Bone marrow (tissue), 2 donors: ENCODE measurements at places on chromosomes 13 and 19.

DNA sequence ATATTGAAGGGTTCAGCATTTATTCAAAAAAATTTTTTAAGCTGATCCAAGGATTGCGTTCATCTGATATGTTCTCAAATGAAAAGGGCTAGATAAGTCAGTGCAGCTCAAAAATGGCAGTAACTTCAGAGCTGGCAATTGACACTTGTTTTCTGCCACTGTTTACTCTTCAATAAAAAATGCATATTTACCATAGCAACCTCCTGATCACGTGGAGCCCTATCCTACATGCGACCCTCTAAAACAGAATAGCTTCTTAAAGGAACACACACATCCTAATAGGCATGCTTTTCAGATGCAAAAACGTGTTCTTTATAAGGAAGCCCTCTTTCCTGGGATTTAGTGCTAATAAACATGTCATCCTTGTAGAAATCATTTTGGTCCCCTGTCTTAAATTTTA, 150.2 kb downstream of the ZNF536 start:
- no peak for DNase-seq

DNA sequence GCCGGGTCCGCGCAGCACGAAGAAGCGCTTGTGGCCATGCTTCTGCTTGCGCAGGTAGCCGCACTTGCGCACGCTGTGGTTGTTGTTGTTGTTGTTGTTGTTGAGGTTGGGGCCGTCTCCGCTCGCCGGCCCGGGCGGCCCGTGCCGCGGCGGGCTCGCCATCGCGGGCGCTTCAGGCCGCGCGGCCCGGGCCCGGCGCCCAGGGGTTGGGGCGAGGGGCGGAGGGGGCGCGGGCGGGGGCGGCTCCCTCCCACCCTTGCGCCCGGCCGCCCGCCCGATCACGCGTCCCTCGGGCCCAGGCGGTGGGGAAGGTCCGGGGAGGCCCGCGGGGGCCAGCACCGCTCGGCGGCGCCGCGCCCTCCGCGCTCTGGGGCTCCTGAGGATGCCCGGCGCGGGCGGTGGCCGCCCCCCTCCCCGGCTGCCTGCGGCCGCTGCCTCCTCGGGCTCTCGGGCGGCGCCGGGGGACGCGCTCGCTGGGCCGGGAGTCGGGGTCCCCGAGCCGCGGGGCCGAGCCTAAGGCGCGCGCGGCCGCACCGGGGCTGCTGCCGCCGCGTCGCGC, 412 bp downstream of the IRS2 start:
- DNase-seq, result no peak

DNA sequence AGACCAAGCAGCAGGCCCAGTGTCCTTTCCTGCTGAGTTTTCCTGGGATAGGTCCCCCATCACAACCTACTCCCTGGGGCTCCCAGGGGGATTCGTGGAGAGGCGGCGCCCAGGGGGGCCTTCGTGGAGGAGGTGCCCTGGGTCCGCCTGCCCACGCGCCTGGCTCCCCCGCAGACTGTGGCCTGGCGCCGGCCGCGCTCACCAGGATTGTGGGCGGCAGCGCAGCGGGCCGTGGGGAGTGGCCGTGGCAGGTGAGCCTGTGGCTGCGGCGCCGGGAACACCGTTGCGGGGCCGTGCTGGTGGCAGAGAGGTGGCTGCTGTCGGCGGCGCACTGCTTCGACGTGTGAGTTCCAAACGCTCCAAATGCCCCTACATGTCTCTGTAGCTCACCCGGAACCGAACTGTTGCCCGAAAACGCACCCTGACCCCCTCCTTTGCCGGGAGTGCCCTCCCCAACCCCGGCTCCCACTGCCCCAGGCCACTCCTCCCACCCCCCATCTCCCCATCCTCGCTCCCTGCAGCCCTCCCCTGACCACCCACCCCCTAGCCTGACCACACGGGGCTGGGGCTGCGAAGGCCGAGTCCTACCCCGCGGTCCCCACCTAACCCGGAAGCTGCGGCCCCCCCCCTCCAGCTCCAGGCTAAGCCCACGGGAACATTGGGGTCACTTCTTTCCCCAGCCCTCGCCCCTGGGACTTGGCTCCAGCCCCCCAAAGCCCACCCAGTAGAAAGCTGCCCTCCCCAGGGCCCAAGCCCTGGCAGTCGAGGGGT, 3.3 kb downstream of the TIMM13 start:
- DNase-seq, result no peak

DNA sequence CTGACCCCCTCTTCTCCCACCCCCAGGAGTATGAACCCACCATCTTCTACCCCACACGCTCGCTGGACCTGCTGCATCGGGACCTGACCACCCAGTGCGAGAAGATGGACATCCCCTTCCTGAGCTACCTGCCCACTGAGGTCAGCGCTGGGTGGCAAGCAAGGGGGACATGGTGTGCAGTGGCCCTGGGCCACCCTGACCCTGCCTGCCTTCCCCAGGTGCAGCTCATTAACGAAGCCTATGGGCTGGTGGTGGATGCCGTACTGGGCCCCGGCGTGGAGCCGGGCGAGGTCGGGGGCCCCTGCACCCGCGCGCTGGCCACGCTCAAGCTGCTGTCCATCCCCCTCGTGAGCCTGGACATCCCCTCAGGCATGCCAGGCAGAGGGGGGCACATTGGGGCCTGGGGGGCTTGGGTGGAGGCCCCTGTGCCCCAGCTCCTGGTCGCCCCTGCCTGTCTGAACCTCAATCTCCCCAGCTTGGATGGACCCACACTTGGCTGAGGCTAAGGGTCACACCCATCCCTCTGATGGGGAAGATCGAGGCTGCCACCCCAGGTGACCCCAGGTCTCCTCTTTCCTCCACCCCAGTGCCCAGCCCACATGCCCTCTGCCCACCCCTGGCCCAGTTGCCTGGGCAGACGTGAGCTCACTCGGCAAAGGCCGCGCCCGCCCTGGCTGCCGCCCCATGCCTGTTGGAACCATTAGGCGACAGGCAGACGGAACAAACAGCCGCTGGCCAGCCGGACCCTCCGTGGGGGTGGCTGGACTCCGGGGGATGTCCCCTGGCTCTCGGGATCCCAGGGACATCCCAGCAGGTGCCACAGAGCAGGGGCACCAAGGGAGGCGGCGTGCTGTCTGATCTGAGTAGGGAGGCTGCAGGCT, 2.5 kb upstream of the CILP2 start:
- DNase-seq, result no peak

DNA sequence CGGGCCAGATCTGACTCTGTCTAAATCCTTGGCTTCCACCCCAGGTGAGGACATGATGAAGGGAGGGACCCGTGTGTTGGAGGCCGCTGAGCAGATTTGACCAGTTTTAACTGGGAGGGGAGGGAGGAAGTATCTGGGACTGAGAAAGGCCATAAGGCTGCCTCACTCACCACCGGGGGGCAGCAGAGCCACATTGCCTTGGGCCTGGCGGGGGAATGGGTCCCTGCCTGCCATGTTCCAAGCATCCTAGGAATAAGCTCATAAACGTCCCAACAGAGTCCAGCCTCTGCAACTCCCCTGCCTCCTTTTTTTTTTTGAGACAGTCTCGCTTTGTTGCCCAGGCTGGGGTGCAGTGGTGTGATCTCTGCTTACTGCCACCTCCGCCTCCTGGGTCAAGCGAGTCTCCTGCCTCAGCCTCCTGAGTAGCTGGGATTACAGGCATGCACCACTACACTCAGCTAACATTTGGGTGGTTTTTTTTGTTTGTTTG, 15.5 kb downstream of the MAST3 start:
- DNase-seq, result peak; percentile 61

GRCh38 chr19:39470724-39471339, 9.8 kb upstream of the TIMM50 start:
- no peak for DNase-seq

GRCh38 chr19:48271531-48272151, 1.8 kb downstream of the ZNF114 start:
- DNase-seq, result no peak
